ENCODE measurements at places on chromosomes 12 and 14.

- DNase-seq: no peak
Observed at GRCh38 chr12:49537231-49537751, 1.5 kb upstream of the KCNH3 start.

DNA sequence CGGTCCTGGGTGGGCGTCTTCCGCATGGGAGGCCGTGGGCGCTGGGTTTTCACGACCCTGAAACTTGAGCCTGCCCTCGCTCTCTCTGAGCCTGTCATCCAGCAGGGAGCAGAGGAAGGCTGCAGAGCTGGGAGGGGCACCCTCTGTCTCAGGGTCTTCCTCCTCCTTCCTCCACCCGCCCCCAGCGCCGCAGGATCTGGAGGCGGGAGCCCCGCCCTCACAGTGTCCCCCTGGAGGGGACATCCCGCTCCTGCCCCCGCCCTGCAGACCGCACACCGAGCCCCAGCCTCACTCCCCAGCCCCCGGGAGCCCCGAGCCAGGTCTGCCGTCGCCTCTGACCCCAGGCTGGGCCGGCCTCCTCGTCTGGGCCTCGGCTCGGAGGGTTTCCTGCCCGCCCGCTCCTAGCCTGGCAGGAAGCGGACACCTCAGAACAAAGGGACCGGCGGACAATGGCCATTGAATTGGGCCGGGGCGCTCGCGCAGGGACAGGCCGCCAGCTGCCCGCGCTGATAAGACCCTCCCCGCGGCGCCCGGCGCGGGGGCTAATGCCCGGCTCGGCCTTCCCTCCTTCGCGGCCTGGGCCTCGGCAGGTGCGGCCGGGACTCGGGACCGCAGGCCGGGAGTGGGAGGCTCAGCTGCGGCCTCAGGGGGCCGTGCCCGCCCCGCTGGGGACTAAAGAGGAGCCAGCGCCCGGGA, 15.3 kb upstream of the NUDT14 start:
- no peak for DNase-seq

DNA sequence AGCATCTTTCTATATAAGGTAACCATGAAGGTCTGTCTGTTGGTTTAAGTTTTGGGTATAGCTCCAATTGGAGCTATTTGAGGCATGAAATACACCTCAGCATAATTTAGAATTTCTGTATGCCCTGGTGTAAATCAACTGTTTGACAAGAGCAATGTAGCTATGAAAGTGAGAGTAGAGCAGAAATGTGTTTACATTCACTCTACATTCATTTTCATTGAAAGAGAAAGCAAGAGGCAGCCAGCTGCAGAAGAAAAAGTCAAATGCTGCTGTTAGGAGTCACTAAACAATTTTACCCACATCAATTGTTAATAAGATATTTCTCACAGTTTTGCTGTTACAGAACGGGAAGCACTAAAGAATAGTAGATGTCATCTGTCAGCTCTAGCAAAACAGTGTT, 252.5 kb downstream of the SLC6A15 start:
- DNase-seq: no peak

DNA sequence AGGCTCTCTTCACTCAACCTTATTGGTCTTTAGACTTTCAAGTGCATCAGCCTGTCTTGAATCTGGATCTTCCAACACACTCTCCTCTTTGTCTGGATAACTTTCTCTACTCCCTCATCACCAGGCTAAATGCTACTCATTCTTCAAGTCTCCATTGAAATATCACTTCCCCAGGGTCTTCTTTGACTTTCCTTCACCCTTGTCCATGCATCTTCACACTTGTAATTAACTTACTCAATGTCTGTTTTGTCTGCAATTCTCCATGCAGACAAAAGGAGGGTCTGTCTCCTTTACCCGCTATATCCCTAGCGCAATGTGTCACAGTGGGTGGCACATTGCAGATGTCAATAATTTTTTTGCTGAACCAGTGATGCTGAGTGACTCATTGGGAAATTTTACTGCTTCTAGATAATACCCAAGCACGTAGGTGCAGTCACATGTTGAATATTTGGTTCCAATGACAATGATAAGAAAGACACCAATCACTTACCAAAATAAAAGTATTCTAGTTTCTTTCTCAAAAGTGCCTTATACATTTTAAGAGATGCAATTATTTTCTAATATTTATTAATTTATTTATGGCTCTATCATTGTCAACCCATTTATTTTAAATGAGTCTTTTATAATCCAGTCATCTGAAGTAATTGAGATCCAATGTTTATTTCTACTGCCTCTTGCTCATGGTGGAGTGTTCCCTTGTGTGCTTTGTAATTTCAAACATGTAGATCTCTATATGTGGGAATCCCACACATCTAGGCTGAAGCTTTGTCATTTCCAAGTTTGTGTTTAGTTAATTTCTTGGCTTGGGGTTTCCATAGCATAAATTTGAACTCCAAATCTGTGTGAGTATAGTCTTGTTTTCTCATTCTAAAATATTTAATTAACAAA, 21.7 kb upstream of the RFC5 start:
- no peak for DNase-seq

DNA sequence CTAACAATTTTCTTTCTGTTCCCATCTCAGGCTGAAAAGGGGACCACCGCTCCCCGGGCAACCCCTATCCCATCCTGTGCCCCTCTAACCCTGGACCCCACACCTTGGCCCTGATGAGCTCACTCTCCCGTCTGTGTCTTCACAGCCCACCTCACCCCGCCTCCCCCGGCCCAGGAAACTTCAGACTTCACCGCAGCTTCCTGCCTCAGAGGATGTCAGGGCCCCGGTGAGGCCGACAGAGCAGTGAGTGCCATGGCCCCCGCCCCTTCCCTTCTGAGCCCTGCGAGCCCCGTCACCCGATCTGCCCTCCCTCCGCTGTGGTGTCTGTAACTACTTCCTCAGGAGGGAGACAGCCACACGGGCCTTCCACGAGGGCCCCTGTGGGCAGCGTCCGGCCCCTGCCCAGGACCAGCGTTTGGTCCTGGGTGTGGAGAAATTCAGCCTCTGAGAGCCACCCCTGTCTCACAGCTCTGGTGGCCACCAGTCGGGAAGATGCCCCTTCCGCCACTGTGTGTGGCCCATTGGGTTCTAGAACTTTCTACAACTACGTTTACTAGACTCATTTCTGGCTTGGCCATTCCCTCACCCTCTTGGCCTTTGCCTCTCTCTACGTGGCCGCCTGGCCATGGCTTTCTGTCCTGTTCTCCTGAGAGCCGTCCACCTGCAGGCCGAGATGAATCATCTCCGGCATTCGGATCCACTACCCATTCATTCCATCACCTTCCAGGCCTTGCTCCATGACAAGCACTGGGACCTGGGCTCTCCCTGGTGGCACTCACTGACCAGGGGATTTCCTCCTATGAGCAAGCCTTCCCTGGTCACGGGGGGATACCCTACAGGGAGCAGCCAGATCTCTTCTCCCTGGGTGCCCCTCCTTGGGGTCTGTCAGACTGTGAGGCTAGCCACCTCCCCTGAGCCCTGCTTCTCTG, 3.4 kb downstream of the RHOF start:
- peak; percentile 93 for DNase-seq

DNA sequence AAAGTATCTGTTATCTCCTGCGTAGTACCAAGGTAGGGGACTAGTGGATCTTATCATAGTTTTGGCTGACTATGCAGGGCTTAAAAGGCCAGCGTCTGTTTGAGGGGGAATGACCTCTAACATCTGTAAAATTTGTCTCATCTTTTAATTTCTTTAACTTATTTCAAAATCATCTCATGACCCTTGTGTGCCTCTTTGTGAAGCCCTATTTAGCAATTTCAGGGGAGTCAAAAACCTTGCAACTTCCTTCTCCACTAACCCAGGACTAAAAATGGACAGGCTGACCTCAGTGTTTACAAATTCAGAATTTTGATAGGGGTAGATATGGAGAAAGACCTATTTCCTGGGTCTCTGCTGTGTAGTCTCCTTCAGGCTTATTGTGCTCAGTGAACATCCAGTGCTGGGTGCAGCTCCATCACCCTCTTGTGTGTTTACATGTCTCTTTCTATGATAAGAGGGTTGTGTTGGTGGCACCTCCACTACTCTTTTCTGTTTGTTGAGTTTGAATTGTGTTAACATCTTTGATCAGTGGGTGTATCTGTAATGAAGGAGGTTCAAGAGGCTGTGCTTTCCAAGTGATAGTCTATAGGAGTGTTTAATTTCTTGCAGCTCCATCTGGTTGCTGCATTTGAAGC, 14.3 kb downstream of the NECAP1 start:
- no peak for DNase-seq

GRCh38 chr12:19048943-19049342, 80.6 kb upstream of the PLEKHA5 start:
- DNase-seq: no peak

- no peak for DNase-seq
Observed at GRCh38 chr12:122878780-122879612, 16.9 kb downstream of the VPS37B start.

DNA sequence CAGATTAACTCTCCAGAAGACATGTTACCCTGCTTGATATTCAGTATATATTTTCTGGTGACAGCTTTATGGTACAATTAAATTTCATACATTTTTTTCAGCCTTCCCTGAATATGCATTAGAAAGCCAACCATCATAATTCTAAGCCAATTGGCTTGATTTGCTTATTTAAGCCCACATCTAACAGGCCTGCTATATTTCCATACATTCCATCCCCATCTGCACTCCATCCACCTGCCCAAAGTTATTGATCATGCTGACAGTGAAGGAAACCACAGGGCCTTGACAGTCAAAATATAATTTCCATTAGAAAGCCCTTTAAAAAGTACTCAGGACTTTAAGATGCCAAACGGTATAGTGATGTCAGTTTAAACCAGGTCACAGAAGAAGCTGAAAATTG, 164.3 kb downstream of the GXYLT1 start:
- no peak for DNase-seq

GRCh38 chr12:126935435-126935834, 1331.5 kb upstream of the TMEM132C start:
- no peak for DNase-seq

GRCh38 chr12:24718617-24719016, 230.3 kb downstream of the BCAT1 start:
- no peak for DNase-seq

- no peak for DNase-seq
Observed at GRCh38 chr12:116346741-116347140, 69.2 kb upstream of the MED13L start.

DNA sequence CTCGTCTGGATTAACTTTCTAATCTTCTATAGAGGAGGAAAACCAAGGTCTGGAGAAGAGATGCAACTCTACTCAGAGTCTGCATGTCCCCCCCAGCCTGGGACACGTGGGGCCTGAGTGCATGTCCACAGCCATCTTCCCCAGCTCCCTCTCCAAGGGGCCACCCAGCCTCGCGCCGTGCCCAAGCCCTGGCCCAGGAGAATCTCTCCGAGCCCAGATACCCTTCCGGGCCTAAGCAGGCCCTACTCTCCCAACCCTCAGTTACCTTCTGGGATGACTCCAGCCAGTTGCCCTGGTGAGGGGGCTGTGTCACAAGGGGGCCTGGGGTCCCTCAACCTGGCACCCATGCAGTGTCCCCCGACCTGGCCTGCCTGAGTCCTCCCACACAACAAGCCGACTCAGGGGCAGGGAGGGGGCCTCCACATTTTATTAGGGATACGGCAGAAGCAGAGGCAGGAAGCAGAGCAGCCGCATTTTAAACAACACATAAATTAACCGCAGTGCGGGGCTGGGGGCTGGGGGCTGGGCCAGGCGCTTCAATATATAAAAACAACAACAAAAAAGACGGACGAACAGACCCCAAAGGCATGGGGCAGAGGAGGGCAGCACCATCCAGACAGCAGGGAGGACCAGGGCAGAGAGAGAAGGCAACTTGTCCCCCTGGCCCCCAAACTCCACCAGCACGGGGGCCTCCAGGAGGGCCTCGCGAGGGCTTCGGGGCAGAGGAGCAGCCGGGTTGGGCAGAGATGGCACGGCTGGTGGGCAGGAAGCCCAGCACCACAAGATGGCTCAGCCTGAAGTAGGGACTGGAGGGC, 37.3 kb downstream of the NCKAP5L start:
- DNase-seq: no peak

DNA sequence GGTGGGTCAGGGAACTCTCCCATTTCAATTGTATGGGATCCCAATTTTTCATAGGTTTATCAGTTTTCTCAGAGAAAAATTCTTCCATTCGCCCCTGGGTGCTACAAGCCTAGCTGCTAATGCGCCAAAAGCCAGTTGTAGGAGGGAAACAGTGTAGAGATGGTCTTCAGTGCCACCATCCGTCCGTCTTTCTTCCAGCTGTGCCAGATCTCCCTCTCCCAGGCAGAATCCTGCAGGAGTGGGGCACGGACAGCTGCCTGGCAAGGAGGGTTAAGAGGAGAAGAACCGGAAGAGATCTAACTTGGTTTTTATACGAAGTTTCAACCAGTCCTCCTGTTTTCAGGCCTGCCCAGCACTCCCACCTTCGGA, 38.9 kb upstream of the FUT8 start:
- no peak for DNase-seq

- DNase-seq: no peak
Observed at GRCh38 chr12:25977047-25977446, 18.6 kb downstream of the RASSF8 start.

DNA sequence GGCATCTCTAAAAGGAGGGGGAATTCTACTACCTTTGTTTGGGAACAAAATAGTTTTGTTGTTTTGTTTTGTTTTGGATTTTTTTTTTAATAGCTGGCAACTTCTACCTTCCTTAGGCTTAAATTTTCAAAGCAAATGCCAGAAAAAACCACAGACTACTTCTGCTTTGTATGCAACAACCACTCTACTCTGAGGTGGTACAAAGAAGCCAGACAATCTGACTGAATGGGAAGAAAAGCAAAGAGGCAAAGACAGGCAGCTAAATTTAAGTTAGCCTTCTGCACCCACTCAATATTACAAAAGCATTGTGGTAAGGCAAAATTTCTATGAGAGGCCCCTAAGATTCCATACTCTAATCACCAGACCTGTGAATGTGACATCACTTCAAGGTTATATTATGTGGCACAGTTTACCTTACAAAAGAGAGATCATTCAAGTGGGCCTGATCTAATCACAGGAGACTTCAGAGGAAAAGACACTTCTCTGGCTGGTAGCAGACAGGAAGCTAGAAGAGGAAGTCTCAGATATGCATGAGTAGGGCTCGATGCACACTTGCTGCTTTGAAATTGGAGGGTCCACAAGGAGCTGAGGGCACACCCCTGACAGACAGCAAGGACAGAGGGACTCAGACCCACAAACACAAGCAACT, 566.6 kb downstream of the RPS29 start:
- DNase-seq: no peak

DNA sequence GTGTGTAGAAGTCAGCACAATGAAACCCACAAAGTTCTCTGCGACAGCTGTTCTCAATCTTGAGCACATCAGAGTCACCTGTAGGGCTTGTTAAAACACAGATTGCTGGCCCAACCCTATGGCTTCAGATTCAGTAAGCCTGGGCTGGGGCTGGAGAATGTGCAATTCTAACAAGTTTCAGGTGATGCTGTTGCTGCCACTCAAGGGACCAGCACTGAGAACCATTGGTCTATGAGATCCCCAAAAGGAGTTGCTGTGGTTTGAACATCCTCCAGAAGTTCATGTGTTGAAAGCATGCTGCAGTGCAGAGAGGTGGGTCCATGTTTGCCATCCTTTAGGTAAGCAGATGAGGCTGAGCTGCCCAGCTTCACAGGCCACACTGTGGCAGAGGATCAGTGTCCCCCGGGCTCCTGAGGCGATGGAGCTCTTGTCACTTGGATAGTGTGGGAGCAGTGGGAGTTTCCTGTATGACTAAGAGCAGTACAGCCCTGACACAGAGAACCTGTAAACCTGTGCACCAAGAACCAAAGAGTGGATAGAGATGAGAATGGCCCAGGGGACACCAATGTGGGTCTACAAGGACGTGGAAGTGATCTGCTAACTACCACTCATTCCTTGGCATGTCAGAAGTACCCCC, 8.0 kb upstream of the RTRAF start:
- DNase-seq: no peak
